ENCODE measurements at places on chromosomes 7 and 10.

DNA sequence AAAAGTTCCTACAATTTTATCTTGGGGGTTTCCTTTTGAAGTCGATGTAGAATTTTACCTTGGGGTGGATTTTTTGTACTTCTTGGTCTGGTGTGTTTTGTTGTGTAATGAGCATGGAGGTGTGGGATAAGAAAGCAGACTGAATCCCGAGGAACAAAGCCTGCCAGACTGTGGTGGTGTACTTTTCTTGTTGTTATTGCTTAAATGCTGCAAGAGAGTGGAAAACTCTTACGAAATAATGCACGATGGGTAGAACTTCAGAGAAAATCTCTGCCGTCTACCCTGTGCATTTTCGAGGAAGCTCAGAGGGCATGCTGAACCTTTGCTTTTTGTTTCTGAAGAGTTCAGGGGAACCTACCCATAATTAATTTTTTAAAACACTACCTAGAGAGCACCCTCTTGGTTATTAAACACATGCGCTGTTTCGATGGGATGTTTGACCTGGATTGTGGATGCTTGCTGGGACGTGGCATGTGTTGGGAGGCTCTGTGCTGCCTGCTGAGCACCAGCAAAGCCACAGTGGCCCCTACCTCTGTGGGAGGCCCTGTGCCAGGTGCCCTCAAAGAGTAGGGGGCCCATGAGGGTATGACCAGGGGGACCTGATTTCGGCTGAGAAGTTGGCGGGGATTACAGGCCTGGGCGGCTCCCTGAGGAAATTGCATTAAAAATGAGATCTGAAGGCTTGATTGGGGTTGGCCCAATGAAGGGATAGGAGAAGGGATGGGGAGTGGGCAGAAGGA, 94.1 kb downstream of the TCF7L2 start:
- DNase-seq, result no peak

GRCh38 chr10:123391275-123392028, 237.2 kb downstream of the BUB3 start:
- DNase-seq, result no peak

GRCh38 chr7:131108212-131108940, 219.3 kb upstream of the MKLN1 start:
- DNase-seq, result no peak

DNA sequence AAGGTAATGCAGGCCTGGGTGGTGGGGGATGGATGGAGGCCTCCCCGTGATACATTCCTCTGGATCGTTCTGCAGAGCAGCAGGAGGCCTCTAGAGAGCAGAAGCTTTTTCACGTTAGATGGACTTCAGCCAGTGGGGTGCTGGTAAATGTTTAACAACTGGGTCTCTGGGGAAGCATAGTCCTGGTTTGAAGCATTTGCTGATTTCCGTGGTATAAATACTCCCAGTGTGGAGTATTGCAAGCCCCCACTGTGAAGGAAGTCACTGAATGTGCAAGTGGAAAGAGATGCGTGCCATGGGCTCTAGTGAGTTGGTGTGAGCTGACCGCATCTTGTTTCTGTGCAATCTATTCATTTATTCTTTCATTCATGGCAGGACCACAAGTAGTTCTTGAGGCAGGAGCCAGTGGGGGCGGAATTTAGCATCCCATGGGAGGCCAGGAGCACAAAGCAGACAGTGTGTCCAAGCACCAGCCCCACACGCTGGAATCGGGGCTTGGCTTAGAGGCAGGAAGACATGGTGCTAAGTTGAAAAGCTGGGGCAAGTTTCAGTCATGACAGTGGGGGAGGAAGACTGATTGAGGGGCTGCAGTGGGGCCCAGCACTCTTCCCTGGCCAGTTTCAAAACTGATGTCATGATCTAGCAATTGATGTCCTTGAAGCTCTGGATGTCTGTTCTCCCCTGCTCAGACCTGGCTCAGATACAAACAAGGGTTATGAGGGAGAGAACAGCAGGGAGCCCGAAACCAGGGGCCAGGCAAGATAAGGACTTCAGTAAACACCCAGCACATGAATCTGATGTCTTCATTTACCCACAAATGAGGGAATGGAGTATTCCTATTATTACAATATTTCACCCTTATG, 280.9 kb upstream of the LYZL1 start:
- DNase-seq, result peak; percentile 86

GRCh38 chr7:3289996-3290395, 11.1 kb upstream of the SDK1 start:
- DNase-seq, result peak; percentile 11

GRCh38 chr10:11401264-11402235, 209.9 kb downstream of the USP6NL start:
- no peak for DNase-seq

DNA sequence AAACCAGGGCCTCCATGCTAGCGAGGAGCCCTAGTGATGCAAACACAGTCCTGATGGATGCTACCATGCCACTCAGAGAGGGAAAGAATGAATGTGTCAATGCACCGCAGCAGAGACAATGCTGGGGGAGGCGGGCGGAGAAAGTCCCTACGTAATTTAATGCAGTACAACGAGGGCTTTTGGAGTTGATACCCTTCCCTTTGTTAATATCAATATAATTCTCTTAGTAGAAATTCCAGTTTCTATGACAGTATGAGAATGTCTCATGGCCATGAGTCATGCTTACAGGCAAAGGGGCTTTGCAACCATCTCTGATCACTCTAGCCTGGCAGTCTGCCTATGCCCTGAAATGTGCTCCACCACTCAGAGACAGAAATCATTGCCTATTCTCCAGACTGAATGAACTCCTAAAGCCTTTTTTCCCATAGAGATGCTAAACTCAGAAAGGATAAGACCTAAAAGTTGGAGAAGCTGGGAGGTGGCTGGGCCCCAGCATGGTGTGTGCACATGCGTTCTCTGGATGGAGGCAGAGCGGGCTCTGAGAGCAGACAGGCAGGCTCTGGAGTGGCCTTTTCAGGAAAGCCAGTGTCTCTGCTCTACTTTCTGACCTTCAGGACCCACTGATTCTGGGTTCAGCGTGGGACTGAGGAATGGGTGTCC, 20.3 kb upstream of the GIMAP2 start:
- DNase-seq, result no peak
